ENCODE measurements at places on chromosomes 16 and 17. TPM values are rescaled to one million over a fixed set of nuclear protein-coding genes. Genes with fewer than 3 reads are reported as not detected.

DNA sequence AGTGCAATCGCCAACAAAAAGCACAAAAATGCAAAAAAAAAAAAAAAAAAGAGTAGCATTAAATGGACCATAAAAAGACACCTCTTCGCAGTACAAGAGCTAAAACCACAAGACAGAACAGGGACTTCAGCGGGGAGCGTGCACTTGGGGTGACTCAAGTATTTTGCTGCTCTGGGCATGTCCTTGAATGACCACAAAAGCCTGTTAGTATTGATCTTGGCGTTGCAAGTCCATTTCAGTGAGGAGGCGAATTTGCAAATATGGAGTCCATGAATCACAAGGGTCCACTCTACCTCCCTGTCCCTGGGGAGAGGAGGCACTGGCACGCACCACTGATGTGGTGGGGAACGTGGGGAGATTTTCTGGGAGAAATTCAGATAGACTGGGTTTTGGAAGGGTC, 78.9 kb downstream of the CNGB1 start:
- H3K4me1 ChIP-seq: peaks cover 11% of the 10 kb centered on the region
- H3K27me3 ChIP-seq: peaks cover 12% of the 10 kb centered on the region
- H3K36me3 ChIP-seq: no peaks in the 10 kb centered on the region
- DNase-seq: no peak

DNA sequence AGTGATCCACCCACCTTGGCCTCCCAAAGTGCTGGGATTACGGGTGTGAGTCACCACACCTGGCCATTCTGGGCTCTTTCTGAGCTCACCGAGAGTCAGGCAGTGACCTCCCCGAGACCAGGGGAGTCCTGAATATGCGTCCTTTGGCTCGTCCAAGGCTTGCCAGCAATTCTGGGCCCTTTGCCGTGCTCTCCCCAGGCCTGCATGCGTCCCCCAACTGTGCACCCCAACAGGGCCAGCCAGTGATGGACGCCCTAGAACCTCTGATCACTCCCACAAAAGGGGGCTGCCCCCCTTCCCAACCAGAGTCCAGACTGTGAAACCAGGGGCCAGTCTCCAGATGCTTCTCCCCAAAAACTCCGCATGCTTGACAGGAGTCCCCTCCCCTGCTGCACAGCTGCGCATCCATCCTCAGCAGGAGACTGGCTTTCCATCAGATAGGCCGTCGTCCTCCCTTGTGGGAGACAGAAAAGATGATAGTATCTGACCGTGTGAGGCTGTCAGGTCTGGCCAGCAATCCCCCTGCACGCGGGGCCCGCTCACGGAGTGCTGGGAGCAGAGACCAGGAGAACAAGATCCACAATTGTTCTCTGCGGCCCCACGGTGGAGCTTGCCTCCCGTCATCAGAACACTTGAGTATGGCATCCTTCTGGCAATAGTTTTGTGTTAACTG, 15.5 kb downstream of the HS3ST6 start:
- H3K36me3 ChIP-seq: no peaks in the 10 kb centered on the region
- no peak for DNase-seq
- H3K4me3 ChIP-seq: no peak overlapping the region
- H3K27me3 ChIP-seq: peaks cover 6% of the 10 kb centered on the region
- H3K4me1 ChIP-seq: no peaks in the 10 kb centered on the region

DNA sequence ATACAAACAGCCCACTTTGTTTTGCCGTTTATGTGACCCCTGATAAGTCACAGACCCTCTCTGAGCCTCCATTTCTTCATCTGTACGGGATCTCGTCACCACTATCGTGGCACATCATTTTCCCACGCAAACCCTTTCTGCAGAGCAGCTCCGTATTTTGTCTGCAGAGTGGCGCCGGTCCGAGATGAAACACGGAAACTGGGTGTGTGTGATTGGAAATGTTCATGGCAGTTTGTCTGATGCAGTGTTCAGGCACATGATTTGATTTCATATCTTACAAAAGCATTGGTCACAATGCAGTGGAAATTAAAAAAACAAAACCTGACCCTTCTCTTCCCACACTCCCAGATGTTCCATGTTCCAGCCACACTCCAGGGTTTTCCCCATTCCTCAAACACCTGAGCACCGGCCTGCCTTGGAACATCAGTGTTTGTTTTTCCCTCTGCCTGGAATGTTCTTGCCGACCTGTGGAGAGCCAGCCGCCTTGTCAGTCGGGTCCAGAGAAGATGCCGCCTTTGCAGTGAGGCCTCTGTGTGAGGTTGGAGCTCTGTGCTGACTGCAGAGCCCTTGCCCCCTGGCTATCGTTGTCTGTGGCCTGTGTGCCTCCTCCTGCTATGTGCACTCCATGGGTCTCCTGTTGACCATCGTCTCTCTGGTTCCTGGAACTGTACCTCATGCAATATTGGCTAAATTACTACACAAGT, 39.2 kb downstream of the NT5M start:
- no peaks in the 10 kb centered on the region for H3K27me3 ChIP-seq
- H3K36me3 ChIP-seq: no peaks in the 10 kb centered on the region
- no peak overlapping the region for H3K27ac ChIP-seq
- no peaks in the 10 kb centered on the region for H3K4me1 ChIP-seq

GRCh38 chr16:54171626-54172537, 114.7 kb downstream of the IRX3 start:
- no peaks in the 10 kb centered on the region for H3K4me1 ChIP-seq
- no peak overlapping the region for H3K27ac ChIP-seq
- no peak overlapping the region for H3K4me3 ChIP-seq
- no peak for DNase-seq

DNA sequence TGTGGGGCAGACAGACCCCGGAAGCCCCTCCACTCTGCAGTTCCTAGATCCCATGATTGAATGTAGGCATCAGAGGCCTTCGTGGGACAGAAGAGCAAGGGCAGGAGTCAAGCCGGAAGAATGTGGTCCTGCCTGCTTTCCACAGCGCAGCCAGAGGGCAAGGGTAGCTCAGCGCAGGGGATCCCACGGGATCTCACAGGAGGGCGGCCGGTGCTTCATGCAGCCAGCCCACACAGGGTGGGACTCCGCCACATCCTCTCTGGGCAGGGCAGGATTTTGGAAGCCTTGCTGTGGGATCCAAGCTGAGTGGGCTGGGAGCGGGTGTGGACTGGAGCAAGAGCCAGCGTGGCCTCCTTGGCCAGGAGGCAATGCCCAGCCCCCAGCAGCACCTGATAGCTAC, 13.0 kb downstream of the KATNB1 start:
- no peaks in the 10 kb centered on the region for H3K27me3 ChIP-seq
- H3K4me3 ChIP-seq: no peak overlapping the region
- H3K36me3 ChIP-seq: no peaks in the 10 kb centered on the region
- no peak for DNase-seq

DNA sequence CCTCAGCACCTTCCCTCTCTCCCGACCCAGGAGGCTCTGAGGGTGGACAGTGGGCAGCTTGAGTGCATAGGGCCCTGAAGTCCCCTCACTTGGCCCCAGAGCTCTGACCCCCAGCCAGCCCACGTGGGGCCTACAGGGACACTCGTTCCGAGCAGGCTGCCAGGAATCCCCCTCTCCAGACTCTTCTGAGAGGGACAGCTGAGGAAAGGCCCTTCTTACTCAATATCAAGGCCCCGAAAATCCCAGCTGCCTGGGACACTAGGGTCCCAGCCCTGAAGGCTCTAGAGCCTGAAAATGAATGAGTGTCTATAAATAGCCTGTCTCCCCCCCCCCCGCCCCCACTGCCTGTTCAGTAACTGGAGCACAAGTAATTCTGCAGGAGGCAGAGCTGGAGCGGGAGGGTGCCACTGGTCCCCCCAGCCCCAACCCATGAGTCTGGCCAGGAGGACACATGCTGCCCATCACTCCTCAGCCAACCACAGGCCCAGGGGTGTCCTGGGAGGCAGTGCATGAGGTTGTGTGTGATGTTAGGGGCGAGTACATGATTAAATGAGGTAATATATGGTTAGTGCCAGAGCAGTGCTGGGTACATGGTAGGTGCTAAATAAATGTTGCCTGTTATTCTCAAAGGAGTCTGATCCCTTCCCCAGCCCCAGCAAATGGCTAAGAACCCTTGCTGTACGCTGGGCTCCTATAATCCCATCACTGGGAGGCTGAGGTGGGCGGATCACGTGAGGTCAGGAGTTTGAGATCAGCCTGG, 11.6 kb downstream of the ADAM11 start:
- peaks cover 9% of the 10 kb centered on the region for H3K27me3 ChIP-seq
- peaks cover 2% of the 10 kb centered on the region for H3K4me1 ChIP-seq
- H3K27ac ChIP-seq: no peak overlapping the region
- H3K4me3 ChIP-seq: no peak overlapping the region

DNA sequence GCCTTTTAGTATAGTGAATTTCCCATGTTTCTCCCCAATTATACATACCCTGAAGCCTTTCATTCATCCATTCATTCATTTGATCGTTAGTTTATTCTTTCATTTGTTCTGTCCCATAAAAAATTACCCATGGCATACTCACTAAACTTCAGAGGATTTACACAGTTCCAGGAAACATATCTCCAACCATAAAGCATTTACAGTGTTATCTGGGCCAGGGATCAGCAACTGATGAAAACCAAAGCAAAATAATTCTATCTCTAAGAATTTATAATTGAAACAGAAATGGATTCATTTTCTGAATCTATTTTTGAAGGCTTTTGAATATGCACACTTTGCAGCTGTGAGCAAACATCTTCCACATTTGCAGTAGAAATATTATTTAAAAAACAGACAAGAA, 547.7 kb downstream of the KCNJ2 start:
- DNase-seq: no peak
- no peaks in the 10 kb centered on the region for H3K4me1 ChIP-seq
- H3K27me3 ChIP-seq: no peaks in the 10 kb centered on the region
- no peak overlapping the region for H3K27ac ChIP-seq
- no peaks in the 10 kb centered on the region for H3K36me3 ChIP-seq

DNA sequence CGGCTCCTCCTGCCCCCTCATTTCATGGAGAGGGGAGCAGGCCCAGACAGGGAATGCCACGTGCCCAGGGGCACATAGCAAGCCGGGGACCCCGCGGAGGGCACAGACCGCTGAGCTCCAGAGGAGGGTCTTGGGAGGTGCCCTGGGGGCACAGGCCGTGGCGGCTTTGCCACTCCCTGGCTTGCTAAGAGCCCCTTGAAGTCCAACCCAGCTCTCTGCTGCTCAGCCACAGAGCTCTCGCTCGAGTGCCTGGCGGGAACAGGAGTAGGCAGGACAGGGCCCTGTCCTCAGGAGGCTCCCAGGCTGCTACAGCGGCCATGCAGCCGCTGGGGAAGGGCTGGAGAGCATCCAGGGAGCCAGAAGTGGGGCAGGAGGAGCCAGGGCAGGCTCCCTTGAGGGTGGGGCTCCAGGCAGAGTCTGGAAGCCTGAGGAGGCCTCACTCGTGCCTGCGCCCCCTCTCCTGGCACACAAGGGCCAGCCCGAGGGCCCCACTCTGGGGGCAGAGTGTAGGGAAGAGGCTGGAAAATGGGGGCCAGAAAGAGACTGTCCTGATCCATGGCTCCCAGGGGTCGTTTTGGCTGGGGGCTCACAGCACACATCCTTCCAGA, 4.4 kb upstream of the RAB26 start:
- H3K36me3 ChIP-seq: no peaks in the 10 kb centered on the region
- H3K27me3 ChIP-seq: no peaks in the 10 kb centered on the region
- H3K4me3 ChIP-seq: no peak overlapping the region
- no peak for DNase-seq
- H3K4me1 ChIP-seq: peaks cover 2% of the 10 kb centered on the region

DNA sequence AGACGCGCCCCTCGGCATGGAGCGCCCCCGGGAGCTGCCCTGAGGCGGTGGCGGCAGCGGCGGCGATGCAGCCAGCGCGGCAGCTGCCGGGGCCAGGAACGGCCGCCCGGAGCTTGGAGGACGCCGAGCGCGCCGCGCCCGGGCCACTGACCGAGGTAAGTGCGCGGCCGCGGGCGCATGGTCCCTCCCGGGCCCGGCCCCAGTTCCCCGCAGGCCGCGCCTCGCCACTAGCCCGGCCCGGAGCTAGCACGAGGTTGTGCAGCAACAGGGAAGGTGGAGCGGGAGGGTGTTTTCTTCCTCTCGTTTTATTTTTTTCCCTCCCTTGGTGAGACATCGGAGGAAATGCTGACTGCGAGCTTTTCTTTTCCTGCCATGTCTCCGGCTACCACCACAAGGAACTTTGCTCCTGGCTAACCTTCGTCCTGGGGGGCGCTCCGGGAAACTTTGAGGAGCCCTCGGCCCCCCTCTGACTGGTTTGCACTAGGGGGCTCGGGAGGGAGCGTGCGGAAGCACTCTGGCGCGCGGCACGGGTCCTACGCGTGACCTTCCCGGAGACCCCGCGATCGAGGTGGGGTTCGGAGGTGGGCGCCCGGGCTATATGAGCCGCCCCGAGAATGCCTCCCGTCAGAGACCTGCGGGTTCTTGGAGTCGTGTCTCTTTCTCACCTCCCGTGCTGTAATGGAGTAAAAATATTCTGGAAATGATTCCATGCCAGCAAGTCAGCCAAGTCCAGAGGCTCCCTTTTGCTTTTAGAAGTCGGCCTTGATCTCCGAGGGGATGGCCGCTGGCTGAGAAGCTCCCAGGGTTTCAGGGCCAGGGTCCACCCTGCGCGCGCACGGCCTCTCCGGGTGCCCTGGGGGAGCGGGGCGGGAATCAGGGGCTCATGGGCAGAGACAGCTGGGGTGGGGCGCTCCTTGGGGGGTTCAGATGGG, 868 bp downstream of the KCNJ12 start:
- peaks cover 9% of the 10 kb centered on the region for H3K4me1 ChIP-seq
- H3K27me3 ChIP-seq: peaks cover 28% of the 10 kb centered on the region
- H3K36me3 ChIP-seq: no peaks in the 10 kb centered on the region
- H3K4me3 ChIP-seq: no peak overlapping the region
- DNase-seq: no peak

DNA sequence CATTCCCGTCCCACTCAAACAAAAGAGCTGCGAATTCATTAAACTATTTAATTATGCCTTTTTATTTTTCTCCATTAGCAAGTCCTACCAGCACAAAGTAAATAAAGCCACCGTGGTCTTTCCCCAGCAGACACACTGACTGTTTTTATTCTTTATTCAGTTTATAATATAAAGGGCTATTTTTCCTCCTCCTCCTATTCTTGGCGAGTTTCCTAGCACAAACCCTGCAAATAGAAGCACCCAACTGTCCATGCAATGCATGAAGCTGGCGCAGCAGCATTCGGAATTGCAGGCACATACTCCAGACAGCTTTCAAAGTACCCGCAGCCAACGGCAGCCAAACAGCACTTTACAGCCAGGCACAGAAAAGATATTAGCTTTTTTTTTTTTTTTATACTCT, 583.4 kb upstream of the PSMD7 start:
- H3K36me3 ChIP-seq: no peaks in the 10 kb centered on the region
- DNase-seq: no peak
- H3K4me3 ChIP-seq: no peak overlapping the region
- no peak overlapping the region for H3K27ac ChIP-seq
- H3K27me3 ChIP-seq: no peaks in the 10 kb centered on the region
- no peaks in the 10 kb centered on the region for H3K4me1 ChIP-seq

KRT25 gene
- not detected for total RNA-seq

NPB gene
- total RNA-seq: not detected

CES5A gene
- not detected for total RNA-seq
